ENCODE measurements at places on chromosomes 2 and 18. TPM values are rescaled to one million over a fixed set of nuclear protein-coding genes. Genes with fewer than 3 reads are reported as not detected.

The IL37 gene
- not detected for total RNA-seq

The PROM2 gene
- 0.15 TPM for total RNA-seq

The CDH7 gene
- total RNA-seq: not detected

The GPAT2 gene
- total RNA-seq: not detected

The IMPACT gene
- 13.9 TPM for total RNA-seq

The KCNG3 gene
- 0.90 TPM for total RNA-seq

The XDH gene
- 1.1 TPM for total RNA-seq

The ALS2 gene
- 11.6 TPM for total RNA-seq

The EVX2 gene
- not detected for total RNA-seq

The EMILIN2 gene
- total RNA-seq: 12.3 TPM

The RHBDD1 gene
- total RNA-seq: 10.6 TPM

The ADD2 gene
- 22.0 TPM for total RNA-seq

The IL1RL2 gene
- total RNA-seq: not detected

The FLACC1 gene
- not detected for total RNA-seq
